ENCODE measurements at places on chromosomes 7 and 10.

DNA sequence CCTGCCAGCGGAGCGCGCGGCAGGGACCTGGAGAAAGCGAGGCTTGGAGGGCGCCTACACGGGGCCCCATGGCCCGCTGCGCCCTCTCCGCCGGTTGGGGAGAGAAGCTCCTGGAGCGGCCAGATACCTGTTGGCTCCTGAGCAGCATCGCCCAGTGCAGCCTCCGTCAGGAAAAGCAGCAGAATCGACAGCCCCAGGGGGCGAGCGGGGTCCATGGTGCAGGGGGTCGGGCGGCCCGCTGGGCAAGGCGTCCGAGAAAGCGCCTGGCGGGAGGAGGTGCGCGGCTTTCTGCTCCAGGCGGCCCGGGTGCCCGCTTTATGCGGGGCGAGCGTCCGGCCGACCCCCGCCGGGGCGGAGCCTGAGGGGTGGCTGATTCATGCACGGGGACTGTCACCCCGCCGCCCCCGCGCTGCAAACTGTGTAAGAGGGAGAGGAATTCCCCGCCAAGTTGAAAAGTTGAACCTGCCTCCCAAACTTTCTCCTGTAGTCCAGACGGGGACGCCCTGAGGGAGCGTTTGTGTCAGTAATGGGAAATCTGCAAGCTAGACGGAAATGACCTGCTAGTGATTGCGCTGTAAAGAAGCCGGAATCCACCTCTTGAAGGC, at the start of gene TFPI2:
TFPI2 (minus strand) TSS at position 290 of the 605 bp plus-strand sequence; CDS start at position 215, 75 bp downstream.
- DNase-seq = peak; percentile 5

GRCh38 chr10:119333146-119333792, 125.9 kb downstream of the GRK5 start:
- DNase-seq = no peak

DNA sequence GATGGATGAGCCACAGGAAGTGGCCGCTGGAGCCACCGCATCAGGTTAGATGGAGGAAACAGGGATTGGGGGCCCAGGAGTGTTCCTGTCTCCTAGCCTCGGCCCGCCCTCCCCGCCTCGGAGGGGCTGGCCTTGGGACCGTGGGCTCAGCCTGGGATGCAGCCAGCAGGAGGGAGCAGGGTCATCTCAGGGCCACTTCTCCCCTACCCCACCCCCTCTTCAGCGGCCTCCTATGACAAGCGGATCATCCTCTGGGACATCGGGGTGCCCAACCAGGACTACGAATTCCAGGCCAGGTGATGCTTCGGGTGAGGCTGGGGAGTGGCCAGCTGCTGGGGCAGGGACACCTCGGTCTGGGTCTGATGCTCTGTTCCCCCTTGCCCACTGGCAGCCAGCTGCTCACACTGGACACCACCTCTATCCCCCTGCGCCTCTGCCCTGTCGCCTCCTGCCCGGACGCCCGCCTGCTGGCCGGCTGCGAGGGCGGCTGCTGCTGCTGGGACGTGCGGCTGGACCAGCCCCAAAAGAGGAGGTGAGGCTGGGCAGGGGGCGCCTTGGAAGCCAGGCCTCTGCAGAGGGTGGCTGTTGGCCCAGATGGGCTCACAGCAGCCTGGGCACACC, 4.7 kb downstream of the LRWD1 start:
- no peak for DNase-seq

DNA sequence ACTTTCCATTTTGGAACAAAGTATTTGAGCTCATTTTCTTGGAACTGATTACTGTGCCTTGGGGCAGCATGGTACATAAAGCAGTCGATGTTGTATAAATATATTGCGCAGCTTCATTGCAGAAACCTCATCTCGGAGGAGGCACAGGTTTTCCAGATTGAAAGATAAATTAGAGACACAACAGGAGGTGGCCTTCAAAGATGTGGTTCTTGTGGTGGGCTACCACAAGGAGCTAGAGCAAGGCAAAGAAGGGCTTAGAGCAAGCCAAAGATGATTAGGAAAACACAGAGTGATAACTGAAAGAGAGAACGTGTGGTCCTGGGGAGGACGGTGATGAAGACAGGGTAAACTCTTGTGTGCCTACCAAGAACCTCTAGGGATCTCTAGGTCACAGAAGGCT, 169.1 kb upstream of the TNS3 start:
- DNase-seq = no peak

GRCh38 chr7:70116867-70117266, 518.6 kb downstream of the AUTS2 start:
- no peak for DNase-seq

DNA sequence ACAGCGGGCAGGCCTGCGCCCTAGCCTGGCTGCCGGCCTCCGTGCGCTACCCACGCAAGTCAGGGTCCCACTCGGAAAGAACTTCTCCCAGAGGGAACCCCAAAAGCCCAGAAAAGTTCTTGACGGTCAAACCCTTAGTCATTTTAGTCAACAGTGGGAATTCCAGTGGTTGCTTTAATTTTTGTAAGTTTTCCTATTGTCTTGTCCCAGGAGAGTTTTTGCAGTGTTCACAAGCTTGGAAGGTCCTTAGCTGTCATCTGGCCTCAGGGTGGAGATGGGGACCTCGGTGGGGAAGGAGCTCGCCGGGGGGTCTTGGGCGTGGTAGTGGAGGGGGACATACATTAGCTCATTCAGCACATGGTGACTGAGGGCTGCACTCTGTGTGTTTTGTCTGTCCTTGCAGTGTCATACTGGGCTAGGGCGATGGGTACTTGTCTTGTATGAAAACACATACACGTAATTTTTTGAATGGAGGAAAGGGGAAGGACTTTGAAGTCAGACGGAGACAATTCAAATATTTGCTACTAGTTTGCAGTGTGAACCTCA, 736 bp downstream of the MINDY4 start:
- no peak for DNase-seq

DNA sequence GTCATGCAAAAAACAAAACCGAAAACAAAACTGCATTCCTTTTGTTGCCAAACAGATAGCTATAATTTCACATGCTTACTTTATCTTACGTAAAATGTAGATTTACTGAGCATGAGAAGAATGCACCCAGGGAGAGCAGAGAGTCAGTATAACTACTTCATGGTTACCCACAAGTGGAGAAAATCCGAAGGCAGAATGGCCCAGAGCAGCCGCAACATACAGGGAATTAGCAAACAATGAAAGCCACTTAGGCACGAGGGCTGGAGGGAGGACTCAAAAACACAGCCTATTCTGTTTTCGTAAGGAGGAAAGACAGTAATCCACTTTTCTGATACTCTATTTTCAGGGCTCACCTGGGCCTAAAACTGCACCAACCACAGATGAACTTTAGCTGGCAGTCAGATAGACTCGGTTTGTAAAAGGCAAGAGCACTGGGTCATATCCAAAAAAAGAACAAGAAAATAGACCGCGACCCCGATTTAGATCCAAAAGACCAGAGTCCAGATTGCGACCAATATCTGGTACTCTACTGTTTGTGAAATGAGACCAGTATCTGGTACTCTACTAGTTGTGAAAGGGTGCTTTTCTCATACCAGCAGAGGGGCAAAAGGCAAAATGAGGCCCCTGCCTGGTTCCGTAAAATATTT, 1.3 kb downstream of the ITPRIP start:
- DNase-seq = no peak

GRCh38 chr10:13221572-13221971, 12.6 kb downstream of the UCMA start:
- no peak for DNase-seq

- no peak for DNase-seq
Measured at GRCh38 chr7:32533276-32534029, 38.2 kb downstream of the AVL9 start.

DNA sequence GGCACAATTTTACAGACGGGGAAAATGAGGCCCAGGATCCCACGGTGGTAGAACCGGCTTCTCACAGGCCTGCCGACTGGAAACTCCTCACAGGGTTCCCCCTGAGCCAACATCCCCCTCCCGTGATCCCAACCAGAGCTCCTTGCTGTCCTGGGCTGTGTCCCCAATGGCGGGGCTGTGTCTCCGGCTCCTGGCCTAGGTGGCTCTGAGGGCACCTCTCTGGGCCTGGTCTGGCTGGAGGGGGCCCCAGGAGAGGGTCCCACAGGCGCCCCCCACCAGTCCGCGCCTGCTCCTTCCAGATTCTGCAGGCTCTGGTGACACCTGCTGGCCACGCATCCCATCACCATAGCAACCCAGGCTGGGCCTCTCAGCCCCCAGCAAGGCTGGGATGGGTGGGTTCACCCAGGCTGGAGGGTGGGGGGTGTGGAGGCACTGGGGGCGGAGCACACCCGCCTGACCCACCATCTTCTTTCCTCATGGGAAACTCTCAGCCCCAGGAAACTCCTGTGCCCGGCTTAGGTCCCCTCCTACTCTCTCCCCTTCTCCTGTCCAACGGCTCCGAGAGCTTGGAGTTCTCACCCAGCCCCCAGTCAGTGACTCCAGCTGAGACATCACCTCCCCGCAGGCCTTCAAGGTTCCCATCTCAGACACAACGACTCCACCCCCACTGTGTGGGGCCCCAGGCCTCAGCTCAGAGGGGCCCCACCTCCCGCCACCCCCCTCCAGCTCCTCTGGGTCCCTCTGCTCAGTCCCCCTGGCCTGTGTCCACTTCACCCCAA, 27.1 kb upstream of the TNRC18 start:
- DNase-seq = no peak

DNA sequence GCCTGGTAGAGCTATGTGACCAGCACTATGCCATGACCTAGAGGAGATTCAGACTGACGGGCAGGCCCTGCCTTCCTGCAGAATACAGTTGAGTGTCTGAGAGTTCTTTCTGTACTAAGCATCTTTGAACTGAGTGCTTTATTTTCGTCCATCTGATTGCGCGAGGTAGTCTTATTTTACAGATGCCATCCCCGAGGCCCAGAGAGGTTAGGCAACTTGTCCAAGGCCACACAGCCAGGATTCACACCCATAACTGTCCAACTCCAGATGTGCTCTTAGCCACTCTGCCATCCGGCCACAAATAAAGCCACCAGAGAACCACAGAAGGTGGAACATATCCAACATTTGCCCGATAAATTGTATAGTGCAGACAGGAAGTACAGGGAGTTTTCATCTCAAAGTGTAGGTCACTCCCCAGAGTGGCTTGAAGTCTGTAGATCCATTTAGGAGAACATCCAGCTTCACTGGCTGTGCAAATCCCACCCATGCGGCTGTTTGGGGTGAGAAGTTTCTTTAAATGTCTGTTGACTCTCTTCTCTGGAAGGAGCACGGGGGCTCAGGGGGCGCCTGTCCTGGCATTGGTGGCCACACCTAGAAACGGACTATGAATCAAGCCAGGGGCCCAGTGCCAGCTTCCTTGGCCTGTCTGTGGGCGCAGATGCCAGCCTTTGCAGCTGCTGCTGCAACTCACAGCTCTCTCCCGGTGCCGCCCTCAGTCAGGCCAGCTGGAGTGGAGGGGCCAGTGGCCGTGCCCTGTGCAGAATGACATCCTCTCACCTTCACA, 11.1 kb downstream of the CHST3 start:
- no peak for DNase-seq

- DNase-seq = no peak
Measured at GRCh38 chr10:48194830-48195229, 79.7 kb downstream of the FRMPD2 start.

GRCh38 chr10:62554632-62555199, 180.5 kb downstream of the ZNF365 start:
- no peak for DNase-seq

DNA sequence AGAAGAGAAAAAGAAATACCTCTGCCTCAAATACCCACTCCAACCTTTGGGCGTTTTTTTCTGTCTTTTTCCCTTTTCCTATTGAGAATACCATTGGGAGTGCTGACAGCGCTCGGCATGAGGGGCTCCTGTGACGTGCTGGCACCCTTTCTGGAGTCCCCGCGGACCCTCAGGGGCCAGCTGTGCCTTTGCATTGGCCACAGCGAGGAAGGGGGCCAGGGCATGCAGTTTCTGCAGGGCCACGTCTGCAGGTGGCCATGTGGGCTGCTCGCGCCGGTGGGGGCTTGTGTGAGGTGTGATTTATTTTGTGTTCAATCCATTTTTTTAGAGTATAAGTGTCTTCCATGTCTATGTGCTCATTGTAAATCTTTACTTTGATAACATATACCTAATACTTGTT, 57.4 kb downstream of the INPP5A start:
- DNase-seq = no peak

DNA sequence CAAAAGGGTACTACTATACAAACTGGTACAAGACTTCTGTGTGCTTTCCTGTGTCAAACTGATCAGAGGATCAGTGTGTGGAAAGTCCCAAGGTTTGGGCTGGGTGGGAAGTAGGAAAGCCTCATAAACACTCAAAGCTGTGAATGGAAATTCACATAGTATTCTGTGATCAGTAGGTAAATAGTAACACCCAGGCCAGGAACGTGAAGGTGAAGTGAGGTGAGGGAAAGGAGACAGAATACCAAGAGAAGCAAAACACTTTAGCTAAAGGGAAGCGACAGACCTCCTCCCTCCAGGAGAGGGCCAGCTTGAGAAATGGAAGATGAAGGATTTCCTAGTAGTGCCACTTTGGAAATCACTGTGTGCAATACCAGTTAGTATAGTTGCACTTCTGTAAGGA, 451.9 kb downstream of the KCNMA1 start:
- no peak for DNase-seq

GRCh38 chr10:71973777-71974488, 9.7 kb downstream of the CHST3 start:
- DNase-seq = no peak

- DNase-seq = no peak
Measured at GRCh38 chr7:78578686-78579085, 780.1 kb downstream of the PHTF2 start.

GRCh38 chr7:17802056-17802455, 138.2 kb downstream of the SNX13 start:
- no peak for DNase-seq

DNA sequence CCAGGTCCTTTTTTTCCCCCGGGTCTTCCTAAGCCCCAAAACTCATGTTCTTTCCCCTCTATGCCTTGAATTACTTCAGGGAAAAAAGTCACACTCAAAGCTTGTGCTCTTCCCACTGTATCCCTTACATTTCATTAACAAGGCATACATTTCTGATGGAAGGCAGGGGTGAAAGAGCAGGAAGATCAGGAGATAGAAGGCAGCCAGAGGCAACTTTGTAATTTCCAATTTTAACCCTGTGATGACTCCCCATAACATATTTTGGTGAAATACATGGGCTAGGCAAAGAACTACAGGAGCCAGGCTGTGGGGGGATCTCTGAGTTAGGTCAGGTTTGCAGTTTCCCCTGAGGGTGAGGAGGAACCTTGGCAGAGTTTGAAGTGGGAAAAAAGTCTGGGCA, 635.0 kb downstream of the LRMDA start:
- no peak for DNase-seq

DNA sequence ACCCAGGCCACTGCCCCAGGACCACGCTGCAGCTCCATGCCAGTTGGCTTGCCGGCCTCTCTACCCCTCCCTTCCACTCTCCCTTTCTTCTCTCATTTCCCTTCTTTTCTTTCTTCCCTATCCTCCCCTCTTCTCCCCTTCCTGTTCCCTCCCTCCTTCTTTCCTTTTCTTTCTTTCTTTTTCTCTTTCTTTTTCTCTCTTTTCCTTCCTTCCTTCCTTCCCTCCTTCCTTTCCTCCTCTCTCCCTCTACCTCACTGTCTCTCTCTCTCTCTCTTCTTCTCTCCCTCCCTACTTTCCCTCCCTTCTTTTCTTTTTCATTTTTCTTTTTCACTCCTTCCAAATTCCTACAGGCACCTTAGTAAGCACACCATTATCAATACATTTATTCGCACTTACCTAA, 30.3 kb upstream of the R3HCC1L start:
- no peak for DNase-seq

- no peak for DNase-seq
Measured at GRCh38 chr7:96303686-96304443, 18.0 kb downstream of the SLC25A13 start.

Measured in stimulated activated CD4-positive, alpha-beta T cell treated with anti-CD3 and anti-CD28 coated beads, Interleukin-1b, Interleukin-23, amount 100 ng/mL, for 1 hour (primary cell).